Stimulated activated CD4-positive, alpha-beta T cell treated with anti-CD3 and anti-CD28 coated beads, Interleukin-1b, Interleukin-23, amount 100 ng/mL, for 4 hours (primary cell): ENCODE measurements at places on chromosomes 3 and 15.

DNA sequence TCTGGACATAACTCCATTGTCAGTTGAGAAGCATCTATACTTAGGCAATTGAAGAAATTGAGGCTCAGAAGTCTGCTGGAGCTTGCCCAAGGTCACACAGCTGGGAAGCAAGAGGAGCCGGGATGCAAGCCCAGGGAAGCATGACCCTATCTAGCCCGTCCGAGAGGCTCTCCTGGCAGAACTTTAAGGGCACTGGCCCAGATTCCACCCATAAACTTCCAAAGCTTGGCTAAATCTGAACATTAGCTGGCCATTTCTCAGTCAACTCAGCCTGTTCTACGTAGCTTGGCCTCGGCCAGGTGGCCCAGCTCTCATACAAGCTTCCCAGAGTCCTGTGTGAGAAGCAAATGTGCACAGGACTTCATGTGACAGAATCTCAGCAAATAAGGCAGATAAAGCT lies 75.8 kb downstream of the LRIG1 start:
- no peak for DNase-seq

- no peak for DNase-seq
Observed at GRCh38 chr15:57445872-57446271, 69.6 kb downstream of the CGNL1 start.

DNA sequence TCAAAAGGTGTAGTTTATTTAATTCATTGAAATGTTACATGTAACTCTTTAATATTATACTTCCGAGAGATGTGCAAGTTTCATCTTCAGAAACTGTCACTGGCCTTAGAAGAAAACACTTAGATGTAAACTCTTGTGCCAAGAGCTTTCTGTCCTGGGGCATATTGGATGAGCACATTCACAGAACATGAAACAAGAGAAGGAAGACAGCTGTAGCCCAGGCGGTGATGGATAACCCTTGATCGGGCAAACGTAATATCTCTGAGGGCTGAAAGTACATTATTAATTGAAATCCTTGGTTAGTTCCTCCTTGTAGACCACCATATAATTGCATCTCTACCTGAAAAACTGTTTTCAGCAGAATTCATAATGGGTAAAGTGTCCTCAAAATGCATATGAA lies 67.4 kb downstream of the MECOM start:
- no peak for DNase-seq

DNA sequence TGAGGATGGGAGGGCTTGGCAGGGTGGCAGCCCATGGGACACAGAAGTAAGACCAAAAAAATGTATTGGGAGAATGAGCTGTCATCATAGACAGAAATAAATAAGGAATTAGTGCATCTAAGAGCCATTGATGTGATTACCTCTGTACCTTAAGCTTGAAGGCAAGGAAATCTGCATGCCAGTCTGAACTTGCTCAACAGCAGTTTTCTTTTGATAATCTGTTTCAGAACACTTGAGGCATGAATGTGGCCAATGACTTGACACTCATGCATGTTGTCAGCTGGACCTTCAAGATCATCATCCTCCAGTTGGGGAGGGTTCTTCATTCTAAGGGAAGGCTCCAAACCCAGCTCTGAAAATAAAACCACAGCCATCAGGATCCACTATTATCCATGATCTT lies 148.5 kb downstream of the DCLK3 start:
- no peak for DNase-seq

DNA sequence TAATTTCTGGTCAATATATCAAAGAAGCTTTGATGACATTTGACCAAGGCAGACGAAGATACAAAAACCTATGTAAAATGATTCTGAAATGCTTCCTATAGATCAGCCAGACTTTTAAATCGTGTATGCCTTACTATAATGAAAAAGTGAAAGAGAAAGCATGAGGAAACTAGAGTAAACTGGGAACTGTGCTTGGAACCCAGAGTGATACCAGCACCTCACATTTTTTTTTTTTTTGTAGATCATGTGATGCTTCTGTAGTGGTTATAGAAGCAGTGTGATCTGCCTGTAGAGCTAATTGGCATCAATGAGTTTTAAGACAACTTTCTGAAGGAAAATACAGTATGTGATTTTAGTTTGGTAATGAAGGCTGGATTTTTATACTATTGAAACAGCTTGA lies 150.7 kb downstream of the NLGN1 start:
- DNase-seq = no peak

GRCh38 chr3:167350245-167350862 lies 29.7 kb downstream of the ZBBX start:
- no peak for DNase-seq

DNA sequence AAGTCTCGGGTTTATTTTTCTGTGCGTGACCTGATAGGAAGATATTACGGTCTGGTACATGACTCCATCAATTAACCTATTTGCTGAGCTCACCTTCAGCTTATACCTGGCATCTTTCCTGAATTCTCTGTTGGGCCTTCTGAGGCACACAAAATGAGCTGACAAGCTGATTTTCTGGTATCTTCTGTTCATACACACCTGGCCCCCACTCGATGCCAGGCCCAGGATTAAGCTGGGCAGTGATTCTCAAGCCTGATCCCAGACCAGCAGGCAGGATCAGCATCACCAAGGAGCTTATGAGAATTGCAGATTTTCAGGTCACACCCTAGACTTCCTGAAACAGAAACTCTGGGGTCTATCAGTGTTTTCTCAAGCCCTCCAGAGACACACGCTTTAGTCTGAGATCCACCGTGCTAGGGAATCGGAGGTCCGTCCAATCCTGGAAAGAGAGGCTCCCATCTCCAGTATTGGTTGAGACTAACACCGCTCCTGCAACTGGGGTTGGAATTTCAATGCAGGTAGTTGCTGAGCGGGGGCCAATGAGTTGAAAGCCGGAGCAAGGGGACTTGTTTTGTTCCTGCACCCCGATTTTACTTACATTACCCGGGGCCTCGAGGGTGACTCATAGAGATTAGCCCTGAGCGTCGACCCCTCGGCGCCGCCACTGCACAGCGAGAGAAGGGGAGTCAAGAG lies 636 bp upstream of the EIF1B start:
- no peak for DNase-seq

- DNase-seq = no peak
Observed at GRCh38 chr15:94198633-94199032, 32.7 kb upstream of the MCTP2 start.

GRCh38 chr15:38002883-38003477 lies 68.5 kb downstream of the TMCO5A start:
- no peak for DNase-seq

DNA sequence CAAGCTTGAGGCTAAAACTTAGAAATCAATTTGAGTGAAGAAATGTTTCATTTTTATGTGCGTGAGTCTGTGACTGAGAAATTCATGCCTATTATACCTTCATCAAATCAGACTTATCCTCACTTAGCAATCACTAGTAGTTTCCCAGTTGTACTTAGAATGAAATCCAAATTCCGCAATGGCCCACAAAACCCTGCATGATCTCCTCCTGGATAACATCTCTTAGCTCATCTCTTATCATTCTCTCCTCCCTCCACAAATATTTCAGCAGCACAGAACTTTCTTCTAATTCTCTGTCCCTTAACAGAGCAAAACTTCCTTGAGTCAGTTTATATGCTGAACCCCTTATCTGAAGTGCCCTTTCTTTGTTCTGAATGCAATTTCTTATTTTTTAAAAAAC lies 198.8 kb upstream of the TGFBR2 start:
- no peak for DNase-seq

GRCh38 chr3:147368561-147369221 lies 37.7 kb downstream of the ZIC4 start:
- DNase-seq = no peak

DNA sequence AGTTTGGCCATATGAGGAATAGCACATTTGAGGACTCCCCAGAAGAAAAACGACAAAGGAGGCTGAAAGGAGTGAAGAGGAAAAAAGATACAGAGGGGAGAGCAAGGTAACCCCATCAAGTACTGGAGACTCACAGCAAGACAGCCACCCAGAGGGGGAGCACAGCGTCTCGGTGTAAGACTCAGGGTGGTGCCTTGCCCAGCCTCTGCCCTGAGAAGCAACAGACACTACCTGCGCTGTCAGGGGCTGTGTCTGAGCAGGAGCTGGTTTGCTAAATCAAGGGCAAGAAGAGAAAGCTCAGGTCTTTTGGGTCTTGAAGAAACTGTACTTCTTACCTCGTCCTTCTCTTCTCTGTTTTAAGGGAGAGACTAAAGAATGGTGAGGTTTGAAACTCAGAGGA lies 27.9 kb downstream of the FBXO45 start:
- no peak for DNase-seq

GRCh38 chr3:187992609-187993008 lies 161.3 kb upstream of the LPP start:
- DNase-seq = no peak

GRCh38 chr15:89680282-89680873 lies 1.2 kb upstream of the PLIN1 start:
- DNase-seq = no peak

- DNase-seq = peak; percentile 6
Observed at GRCh38 chr3:48299746-48300712, 33.4 kb downstream of the SPINK8 start.

GRCh38 chr3:176799675-176800074 lies 397.6 kb downstream of the TBL1XR1 start:
- DNase-seq = no peak

- DNase-seq = no peak
Observed at GRCh38 chr3:142912402-142913172, 23.7 kb upstream of the PCOLCE2 start.

GRCh38 chr15:77603611-77604336 lies 28.9 kb downstream of the LINGO1 start:
- no peak for DNase-seq

DNA sequence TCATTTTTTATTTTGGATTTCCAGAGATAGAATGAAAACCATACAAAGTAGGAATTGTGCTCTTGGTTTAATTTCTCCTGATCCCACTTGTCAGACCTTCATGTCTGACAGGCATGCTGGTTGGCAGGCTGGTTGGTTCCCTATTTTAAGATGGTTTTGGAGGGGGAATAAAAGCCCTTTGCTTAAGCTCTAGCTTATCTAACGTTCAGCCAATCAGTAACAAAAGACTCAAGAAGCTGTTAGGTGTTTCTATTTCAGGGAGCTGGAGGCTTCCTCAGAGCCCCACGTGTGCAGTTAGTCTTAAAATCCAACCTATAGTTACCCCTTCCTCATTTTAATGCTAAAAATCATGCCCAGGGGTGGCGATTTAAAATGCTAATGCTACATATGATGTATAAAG lies 40.5 kb upstream of the XIRP1 start:
- no peak for DNase-seq

GRCh38 chr15:64502551-64502950 lies 42.2 kb downstream of the ZNF609 start:
- no peak for DNase-seq

DNA sequence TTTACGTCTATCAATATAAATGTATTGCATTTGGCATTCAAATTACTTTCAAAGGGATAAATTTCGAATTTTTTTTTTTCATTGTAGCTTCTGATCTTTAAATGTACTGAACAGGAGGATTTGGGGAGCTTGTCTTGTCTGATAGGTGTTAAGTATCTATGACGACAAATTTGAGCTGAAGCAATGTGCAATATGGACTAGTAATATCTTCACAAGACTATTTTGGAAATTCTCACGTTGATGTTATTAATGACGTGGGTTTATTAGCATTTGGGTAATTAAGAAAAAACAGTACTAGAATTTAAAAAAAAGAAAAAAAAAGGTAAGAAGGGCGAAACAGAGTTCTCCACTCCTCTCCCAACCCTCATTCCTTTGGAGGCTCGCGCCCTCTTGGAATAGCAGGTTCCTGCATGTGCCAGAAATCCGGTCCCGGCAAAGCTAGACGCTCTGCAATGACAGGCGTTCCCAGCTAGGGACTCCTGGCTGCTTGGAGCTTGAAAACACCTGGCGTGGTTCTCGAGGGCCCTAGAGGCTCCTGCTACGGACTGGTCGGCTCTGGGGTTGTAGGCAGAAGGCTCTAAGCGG lies 648 bp upstream of the P2RY1 start:
- no peak for DNase-seq

- DNase-seq = no peak
Observed at GRCh38 chr3:127097481-127097880, 95.5 kb upstream of the PRR23E start.

GRCh38 chr3:152272771-152273242 lies 4.1 kb downstream of the MBNL1 start:
- DNase-seq = no peak

DNA sequence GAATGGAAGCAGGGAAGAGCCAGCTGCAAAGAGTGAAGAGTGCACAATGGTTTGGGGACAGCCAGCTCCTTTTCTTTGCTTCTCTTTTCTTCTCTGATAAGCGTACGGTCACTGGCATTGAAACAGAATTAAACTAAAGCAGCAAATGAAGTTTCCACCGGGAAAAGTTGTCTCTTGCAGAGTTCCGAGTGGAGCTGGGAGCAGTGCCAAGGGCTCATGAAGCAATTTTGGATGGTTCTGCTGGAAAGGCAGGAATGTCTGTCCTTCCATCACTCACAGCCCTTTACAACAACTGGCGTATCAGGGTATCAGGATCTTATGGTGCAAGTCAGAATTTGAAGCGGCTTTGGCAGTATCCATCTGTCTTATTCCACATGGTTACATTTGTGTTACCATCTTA lies 1042.9 kb downstream of the NTRK3 start:
- DNase-seq = no peak

- DNase-seq = no peak
Observed at GRCh38 chr15:79897380-79897678, 515 bp upstream of the MTHFS start.

DNA sequence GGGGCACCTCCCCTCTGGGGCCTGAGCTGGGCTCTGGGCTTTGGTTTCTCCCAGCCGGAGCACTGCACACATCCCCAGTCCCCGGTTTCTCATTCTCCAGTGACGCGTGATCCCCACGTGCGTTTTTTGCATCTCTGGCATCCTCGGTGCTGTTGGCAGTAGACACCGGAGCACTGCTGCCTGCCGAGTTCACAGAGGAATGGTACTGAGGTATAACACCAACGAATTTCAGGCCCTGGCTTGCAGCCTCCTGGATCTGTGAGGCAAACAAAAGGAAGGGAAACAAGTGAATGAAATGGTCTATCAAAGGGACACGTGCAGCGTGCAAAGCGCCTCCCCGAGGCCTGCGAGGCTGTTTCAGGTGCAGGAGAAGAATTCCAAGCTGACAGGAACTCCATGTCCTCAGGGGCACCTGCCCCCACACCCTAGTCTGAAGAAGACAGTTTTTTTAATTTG lies 112.9 kb downstream of the OXNAD1 start:
- DNase-seq = no peak

GRCh38 chr15:91491101-91491950 lies 362.2 kb upstream of the SLCO3A1 start:
- no peak for DNase-seq

DNA sequence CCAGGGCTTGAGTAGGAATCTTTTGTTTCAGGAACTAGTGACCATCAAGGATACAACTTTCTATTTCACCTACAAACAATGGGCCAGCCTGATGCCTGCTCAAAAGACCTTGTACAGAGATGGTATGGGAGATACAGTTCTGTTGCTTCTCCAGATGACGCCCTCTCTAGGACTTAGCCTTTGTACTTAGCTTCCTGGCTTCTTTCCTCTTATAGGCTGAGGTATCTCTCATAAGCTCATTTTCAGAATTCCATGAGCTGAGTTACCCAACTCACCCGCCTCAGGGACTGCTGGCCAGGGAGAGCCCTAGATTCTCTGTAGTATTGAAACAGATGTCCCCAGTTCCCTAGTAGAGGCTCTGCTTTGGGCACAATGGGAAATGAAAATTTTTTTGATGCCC lies 8.6 kb upstream of the ZNF620 start:
- no peak for DNase-seq

GRCh38 chr3:123082370-123083065 lies 15.7 kb downstream of the PDIA5 start:
- DNase-seq = no peak

GRCh38 chr3:24155276-24155675 lies 210.2 kb downstream of the NR1D2 start:
- no peak for DNase-seq

- no peak for DNase-seq
Observed at GRCh38 chr3:39639344-39640236, 169.8 kb upstream of the MYRIP start.
